ENCODE measurements at places on chromosomes 11 and 22. TPM values are rescaled to one million over a fixed set of nuclear protein-coding genes. Genes with fewer than 3 reads are reported as not detected.

OR8J1 gene
- not detected for total RNA-seq

DNA sequence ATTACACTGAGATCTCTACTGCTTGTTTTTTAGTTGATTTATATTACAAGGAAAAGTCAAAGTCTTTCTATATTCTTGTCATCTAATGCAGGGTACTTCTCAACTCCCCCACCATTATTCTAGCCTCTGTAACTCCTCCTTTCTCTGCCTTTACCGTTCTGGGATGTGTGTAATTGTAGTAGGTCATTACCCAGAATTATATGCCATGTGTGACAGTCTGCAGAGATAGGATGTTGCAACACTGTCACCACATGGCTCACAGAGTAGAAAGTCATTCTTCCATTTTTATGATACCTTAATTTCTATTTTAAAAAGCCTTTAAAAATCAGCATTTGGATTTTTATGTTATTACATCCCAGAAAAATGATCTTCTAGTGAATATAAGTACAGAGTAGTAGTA lies 32.7 kb downstream of the ZNF143 start:
- no peak for DNase-seq

- DNase-seq, result no peak
Measured at GRCh38 chr11:79942090-79942489, 501.3 kb upstream of the TENM4 start.

- DNase-seq, result peak; percentile 91
Measured at GRCh38 chr22:39528681-39529486, 3.7 kb downstream of the RPS19BP1 start.

DNA sequence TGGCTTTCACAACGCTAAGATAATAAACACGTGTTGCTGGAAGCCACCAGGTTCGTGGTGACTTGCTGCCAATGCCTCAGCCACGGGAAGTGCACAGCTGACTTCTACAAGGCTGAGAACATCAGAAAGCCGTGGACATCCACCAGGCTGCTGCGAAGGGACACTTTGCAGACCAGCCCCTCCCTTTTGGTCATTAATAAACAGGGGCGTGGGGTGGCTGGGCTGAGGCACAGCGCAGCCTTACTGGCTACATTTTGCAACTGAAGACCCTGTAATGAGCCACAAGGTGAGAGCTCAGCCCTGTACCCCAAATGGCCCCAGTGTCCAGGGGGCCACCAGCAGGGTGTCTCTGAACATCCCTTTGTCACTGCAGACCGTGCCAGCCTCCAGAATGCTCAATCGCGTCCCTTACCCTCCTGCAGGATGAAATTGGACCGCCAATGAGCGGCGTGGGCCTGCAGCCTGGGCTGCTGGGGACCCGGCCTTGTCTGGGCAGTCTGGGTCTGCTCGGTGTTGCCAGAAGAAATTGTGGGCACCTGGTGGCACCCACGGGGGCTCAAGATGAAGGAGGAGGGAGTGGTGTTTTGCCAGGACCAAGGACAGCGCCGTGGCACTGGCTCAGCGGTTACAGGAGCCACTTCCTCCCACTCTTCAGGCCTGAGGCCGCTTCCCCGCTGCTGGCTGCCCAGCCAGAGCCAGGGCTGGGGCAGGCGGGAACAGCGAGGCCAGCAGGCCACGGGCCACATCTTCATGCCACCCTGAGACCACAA lies 181.9 kb downstream of the CTTN start:
- DNase-seq, result no peak

DNA sequence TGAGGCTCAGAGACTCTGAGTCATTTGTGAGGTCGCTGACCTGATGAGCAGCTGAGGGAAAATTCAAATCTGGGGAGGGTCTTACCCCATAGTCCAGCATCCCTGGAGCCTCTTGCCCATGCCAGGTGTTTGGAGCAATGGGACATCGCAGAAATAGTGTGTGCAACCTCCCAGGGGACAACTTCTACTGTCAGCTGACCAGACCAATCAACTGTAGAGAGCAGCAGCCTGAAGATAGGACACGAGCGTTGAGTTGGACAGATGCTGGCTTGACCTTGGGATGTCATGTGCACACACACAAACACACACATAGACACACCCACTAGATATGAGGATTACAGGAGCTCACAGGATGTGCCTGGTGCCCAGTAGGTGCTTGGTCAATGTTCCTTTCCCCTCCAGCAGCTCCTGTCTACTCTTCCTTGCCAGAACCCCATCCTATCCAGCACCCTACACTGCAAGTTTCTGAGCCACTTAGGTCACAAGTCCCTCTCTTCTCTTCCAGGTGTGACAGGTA lies 59.1 kb upstream of the MPEG1 start:
- no peak for DNase-seq

OR52N4 gene
- not detected for total RNA-seq

- no peak for DNase-seq
Measured at GRCh38 chr22:38853196-38853651, 9.4 kb upstream of the NPTXR start.

- no peak for DNase-seq
Measured at GRCh38 chr22:38081941-38082828, 1.8 kb downstream of the SLC16A8 start.

GPR83 gene
- total RNA-seq, result 0.03 TPM

DNA sequence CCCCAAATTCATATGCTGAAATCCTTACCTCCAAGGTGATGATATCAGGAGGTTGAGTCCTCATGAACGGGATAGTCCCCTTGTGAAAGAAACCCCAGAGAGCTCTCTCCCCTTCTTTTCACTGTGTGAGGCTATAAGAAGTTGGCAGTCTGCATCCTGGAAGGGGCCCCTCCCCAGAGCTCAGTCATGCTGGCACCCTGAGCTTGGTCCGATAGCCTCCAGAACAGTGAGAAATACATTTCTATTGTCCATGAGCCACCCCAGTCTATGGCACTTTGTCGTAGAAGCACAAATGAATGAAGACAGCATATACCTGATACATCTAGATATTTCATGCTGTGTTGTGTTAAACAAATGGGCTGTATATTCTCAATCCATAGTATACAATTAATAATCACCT lies 81.1 kb upstream of the CRTAM start:
- no peak for DNase-seq

DNA sequence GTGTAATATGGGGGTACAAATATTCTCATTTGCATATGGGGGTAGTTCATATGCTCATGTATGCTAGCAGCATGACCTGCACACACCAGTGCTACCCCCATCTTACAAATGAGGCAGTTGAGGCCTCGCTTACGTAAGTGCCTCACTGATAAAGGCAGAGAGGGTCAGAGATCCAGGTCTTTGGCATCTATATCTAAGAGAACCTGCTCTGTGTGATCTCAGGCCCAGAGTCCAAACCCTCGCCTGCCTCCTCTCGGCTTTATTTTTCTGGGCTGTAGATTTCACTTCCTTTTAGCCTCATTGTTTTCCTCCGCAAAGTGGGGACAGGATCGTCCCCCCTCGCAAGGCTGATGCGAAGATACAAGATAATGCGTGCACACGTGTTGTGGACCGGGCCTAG lies 325.2 kb downstream of the MN1 start:
- DNase-seq, result no peak

DNA sequence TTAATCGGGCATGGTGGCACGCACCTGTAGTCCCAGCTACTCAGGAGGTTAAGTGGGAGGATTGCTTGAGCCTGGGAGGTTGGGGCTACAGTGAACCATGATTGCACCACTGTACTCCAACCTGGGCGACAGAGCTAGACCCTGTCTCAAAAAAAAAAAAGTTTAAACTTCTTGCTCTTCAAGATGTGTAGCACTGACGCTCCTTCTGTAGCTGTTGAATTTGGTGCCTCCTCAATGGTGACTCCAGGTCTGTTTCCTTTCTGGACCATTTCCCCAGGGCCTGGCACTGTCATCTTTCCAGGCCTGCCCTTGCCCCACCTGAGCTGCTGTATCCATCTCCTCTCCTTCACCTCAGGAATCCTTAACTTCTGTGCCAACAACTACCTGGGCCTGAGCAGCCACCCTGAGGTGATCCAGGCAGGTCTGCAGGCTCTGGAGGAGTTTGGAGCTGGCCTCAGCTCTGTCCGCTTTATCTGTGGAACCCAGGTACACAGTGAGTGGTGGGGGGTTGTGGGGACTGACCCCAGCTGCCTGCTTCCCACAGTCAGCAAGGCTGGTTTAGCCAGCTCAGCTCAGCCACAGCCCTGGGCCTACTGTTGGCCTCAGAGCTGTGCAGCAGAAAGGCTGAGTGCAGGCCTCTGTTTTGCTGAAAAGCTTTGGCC lies 2.1 kb downstream of the GCAT start:
- no peak for DNase-seq

GRCh38 chr11:77457340-77457739 lies 16.6 kb downstream of the PAK1 start:
- no peak for DNase-seq

SULT4A1 gene
- 2.0 TPM for total RNA-seq

DNA sequence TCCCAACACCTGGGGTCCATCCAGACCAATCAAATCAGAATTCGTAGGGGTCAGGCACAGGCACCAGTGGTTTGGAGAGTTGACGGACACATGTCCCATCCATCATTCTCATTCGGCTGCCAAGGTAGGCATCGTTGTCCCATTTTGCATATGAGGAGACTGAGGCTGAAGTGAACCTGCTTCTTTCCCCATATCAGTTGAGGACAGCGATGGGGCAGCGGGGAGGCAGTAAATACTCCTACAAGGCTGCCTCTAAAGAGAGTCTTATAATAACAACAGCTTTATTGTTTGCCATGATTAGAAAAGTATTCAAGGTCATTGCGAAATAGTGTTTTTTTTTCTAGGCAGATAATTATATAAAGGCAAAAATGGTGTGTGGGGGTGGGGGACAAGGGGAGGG lies 1.6 kb upstream of the BEST1 start:
- DNase-seq, result no peak

- DNase-seq, result no peak
Measured at GRCh38 chr11:46906609-46907041, 11.7 kb downstream of the LRP4 start.

FREY1 gene
- 1.2 TPM for total RNA-seq

DNA sequence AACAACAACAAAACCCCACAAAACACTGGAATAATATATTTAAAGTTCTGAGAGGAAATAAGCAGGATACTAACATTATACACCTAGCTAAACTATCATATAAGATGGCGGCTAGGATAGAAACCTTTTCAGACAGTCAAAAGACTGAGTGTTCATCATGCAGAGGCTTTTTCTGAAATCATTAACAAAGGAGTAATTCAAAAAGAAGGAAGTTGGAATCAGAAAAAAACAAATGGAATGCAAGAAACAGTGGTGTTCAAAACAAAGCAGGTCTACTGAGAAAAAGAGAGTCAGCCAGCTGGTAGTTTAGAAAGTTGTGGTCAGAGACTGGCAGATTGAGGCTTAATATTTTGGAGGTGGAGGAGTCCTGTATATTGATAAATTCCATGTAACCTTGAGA lies 30.1 kb upstream of the ZBTB44 start:
- peak; percentile 32 for DNase-seq

DNA sequence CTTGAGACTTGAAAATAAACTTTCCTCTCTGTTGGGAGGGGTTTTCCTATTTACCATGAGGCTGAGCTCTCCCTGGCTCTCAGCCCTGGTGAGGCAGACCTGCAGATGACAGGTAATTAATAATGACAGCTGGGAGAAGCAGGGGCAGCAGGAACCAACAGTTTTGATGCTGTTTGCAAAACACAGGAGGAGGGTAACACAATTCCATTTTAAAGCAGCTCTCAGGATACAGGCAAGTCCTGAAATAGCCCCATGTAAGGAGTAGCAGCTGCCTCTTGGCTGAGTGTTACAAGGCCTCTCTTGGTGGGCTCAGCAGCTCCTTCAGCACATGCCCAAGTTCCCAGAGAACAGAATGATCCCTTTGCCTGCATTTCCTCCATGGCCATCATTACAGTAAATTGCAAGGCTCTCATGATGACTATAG lies 13.3 kb downstream of the PARVA start:
- DNase-seq, result no peak

GRCh38 chr11:15276621-15277020 lies 161.9 kb downstream of the INSC start:
- DNase-seq, result peak; percentile 46

MADD gene
- 15.7 TPM for total RNA-seq

DNA sequence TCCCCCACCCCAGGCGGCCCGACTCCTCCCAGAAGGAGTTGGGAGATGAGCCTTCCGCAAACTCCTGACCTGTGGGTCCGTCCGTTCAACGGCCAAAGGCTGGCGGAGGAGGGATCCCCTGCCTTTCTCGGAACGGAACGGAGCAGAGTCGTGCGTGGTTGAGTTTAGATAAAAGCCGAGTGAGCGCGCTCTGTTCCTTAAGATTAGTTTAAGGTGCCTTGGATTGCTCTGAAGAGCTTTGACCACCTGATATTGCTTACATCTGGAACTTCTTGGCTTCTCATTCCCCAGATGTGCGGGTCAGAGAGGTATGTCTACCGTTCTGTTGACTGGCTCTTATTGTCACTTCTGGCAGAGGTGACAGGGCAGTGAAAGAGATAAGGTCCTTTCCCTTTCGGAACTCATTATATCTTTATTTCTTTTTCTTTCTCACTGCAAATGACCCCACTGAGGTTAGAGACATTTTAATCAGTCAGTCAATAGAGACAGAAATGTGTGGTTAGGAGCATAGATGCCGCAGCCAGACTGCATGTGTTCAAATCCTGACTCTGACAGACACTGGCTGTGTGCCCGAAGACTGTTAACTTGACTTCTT lies at the start of gene TRIM6:
TSS of gene TRIM6 (plus strand) at position 31 of the 595 bp plus-strand sequence. CDS start at position 292, 261 bp downstream.
- peak; percentile 78 for DNase-seq

DNA sequence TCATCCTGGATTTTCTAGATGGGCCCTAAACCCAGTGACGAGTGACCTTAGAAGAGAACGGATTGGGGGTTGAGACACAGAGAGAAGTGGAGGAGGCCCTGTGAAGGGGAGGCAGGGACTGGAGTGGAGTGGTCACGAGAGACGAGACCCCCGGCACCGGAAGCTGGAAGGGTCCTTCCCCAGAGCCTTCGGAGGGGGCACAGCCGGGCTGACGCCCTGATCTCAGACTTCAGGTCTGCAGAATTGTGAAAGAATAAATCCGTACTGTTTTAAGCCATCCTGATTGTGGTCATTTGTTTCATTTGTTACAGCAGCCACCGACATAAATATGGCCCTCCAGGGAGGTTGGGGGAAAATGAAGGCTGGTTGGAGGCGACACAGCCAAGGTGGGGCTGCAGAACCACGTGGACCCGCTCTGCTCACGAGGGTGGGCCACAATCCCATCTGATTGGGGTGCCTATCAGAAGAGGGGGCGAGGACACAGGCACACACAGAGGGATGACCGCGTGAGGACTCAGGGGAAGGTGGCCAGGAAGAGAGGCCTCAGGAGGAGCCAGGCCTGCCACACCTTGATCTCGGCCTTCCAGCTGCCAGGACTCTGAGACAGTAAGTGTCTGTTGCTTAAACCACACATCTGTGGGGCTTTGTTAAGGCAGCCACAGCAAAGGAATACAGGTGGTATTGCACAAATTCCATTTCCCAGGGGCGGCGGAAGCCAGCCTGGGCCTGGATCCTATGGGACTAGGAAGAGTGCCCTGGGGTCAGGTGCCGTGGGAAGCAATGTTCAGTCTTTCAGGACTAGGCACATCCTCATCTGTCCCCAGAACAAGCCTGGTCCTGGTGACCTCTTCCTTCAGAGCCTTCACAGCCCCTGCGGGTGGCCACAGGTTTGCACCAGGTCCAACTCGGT lies 73.3 kb upstream of the SHANK2 start:
- no peak for DNase-seq

NCF4 gene
- not detected for total RNA-seq
